CD4-positive, alpha-beta T cell treated with Interleukin-10 for 1 hour (primary cell): ENCODE measurements at places on chromosomes 2 and 18.

- DNase-seq, result no peak
Observed at GRCh38 chr18:9772847-9773677, 65.0 kb downstream of the RAB31 start.

- no peak for DNase-seq
Observed at GRCh38 chr2:1990724-1991123, 246.4 kb upstream of the PXDN start.

GRCh38 chr18:58045242-58046092, 1.4 kb downstream of the NEDD4L start:
- peak; percentile 13 for DNase-seq

DNA sequence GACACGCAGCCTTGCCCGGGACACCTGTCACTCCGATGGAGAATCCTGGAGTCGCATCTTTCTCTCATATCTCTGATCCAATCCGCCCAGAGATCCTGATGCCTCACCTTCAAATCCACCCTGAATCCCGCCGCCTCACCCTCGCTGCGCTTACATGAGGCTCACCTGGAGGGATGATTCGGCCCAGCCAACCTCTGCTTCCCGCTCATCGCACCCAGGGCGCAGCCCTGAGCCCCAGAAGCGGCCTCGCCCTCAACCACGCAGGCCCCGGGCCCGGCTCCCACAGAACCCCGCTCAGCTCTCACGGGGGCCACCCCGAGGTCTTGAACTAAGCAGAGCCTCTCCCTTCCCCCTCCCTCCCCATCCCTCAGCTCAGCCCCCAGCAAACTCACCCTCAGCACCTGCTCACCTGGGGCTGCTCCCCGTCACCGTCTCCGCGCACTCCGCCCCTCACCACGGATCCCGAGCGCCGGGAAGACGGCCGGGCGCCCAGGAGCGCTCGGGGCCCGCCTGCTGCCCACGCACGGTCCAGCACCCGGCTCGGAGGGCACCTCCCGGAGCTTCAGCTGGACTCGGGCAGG, 160.0 kb downstream of the NDUFA10 start:
- DNase-seq, result no peak

DNA sequence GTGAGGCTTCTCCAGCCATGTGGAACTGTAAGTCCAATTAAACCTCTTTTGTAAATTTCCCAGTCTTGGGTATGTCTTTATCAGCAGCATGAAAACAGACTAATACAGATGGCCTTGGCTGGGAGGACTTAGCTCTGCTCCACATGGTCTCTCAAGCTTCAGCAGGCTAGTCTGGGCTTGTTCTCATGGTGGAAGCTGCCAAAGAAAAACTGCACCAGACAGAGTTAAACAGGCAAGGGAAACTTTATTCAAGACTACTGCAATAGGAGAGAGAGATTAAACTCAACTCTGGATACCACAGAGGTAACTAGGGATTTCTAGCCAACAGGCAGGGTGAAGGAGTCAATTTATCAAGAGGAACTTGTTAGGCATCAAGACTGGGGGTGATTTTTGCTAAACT, 142.1 kb downstream of the CABLES1 start:
- no peak for DNase-seq

DNA sequence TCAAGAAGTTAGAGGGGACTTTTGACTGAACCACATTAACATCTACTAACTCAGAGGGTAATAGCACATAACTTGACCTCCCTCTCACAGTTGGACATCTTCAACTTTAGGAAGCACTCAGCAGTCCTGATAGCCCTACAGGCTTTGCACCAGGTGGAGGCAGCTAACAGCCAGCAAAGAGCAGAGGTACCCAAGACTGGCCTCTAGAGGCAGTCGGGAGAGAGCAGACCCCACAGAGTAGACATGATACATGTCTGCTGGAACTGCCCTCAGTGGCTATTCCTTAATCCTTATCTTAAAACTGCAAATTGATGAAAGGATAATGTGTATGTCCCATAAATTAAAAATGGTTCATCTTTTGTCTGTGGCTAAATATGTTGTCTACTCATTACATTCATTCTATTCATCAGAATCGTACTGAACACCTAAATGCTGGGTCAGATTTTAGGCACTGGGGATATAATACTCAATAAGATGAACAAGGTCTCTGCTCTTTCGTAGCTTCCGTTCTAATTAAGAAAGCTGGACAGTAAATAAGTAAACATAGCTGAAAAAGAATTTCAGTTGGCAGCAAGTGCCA, 49.8 kb downstream of the CAB39 start:
- peak; percentile 35 for DNase-seq

DNA sequence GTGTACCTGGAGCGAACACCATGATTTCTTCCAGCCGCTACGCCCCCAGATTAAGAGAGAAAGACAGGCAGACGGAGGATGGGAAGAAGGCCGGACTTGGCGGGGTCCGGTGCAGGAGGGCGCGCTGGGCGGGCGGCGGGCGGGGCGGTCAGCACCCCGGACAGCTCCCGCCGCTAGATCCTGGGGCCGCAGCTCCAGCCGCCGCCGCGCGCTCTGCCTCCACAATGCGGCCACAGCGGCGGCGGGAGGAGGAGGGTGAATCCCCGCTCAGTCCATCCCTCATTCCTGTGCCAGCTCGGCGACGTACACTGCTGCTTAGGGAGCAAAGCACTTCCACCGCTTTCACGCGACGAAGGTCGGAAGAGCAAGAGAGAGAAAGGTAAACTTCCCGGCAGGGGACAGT, at the start of gene AKAIN1:
Gene AKAIN1, minus strand, starts transcription at position 226 of the 403 bp plus-strand sequence. Its CDS starts 204 bp downstream, at position 22.
- DNase-seq, result no peak

DNA sequence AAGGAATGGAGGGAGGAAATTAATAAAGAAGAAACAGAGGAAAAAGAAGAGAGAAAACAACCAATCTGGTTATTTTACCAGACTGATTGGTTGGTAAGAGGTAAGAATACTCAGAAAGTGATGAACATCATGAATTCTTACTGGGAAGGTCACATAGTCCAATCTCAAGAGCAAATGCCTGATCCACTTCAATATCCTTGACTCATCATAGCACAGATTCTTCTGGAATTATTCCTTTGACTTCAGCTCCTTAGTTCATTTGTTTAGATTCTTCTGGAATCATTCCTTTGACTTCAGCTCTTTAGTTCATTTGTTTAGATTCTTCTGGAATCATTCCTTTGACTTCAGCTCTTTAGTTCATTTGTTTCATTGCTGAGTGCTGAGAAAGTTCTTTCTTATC, 2030.6 kb upstream of the CELF4 start:
- DNase-seq, result no peak

GRCh38 chr2:26980971-26981370, 10.5 kb downstream of the MAPRE3 start:
- no peak for DNase-seq

- DNase-seq, result no peak
Observed at GRCh38 chr2:102262216-102263129, 48.9 kb upstream of the IL1RL1 start.

DNA sequence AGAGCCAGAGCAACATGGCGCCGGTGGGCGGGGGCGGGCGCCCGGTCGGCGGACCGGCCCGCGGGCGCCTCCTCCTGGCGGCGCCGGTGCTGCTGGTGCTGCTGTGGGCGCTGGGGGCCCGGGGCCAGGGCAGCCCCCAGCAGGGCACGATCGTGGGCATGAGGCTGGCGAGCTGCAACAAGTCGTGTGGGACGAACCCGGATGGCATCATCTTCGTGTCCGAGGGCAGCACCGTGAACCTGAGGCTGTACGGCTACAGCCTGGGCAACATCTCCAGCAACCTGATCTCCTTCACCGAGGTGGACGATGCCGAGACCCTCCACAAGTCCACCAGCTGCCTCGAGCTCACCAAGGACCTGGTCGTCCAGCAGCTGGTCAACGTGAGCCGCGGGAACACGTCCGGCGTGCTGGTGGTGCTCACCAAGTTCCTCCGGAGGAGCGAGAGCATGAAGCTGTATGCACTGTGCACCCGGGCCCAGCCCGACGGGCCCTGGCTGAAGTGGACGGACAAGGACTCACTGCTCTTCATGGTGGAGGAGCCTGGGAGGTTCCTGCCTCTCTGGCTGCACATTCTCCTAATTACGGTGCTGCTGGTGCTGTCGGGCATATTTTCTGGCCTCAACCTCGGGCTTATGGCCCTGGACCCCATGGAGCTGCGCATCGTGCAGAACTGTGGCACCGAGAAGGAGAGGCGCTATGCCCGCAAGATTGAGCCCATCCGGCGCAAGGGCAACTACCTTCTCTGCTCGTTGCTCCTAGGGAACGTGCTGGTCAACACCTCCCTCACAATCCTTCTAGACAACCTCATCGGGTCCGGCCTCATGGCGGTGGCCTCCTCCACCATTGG, 507 bp downstream of the CNNM4 start:
- DNase-seq, result no peak

- no peak for DNase-seq
Observed at GRCh38 chr18:65606551-65607130, 144.2 kb upstream of the CDH7 start.

DNA sequence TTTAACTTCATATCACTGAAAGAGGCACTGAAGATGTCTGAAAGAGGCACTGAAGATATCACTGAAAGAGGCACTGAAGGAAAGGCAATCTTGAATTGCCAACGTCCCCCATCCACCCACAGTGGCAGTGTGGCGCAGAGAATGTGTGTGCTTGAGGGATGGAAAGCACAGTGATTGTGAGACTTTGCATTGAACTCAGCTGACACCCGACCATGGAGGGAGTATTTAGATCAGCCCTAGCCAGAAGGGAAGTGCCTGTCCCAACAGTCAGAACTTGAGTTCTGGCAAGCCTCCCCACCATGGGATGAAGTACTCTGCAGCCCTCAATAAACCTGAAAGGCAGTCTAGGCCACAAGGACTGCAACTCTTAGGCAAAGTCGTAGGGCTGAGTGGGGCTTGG, 33.8 kb downstream of the MAP4K3 start:
- DNase-seq, result no peak

GRCh38 chr18:59265246-59265973, 7.8 kb downstream of the RAX start:
- DNase-seq, result no peak

DNA sequence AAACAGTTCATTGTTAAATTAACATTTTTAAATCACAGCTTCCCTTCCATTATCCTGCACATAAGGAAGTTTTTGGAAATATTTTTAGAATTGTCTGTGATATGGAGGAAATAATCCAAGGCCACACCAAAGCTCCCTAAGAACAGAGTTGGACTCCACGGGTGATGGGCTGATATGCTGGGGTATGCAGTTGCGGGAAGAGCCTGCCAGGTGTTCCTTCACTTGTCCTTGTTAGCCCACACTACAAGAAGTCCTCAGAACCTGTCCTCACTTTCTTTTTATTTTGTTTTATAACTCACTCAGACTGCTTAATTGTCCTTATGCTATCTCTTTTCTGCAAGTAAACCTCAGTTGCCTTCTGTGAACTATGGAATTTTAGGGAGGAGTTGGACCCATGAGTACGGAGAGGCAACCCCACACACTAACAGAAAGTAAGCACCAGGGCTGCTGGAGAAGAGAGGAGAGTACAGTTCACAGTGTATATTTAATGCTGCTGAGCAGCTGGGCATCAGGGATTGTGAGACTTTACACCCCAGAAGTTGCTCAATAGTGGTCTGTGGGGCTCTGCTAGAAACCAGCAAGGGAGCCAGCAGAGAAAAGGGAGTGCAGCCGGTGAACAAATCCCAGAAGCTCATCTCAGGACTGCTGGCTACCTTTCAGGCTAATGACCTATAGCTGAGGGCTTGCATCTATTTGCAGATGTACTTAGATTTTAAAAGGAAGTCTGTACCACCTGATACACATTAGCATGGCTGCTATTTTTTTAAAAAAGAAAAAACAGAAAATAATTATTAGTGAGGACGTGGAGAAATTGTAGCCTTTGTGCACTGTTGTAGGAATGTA, 280.1 kb upstream of the STON1 start:
- DNase-seq, result no peak

GRCh38 chr2:119826370-119826961, 66.7 kb downstream of the PTPN4 start:
- DNase-seq, result peak; percentile 66

- DNase-seq, result no peak
Observed at GRCh38 chr2:1997409-1997808, 253.1 kb upstream of the PXDN start.

DNA sequence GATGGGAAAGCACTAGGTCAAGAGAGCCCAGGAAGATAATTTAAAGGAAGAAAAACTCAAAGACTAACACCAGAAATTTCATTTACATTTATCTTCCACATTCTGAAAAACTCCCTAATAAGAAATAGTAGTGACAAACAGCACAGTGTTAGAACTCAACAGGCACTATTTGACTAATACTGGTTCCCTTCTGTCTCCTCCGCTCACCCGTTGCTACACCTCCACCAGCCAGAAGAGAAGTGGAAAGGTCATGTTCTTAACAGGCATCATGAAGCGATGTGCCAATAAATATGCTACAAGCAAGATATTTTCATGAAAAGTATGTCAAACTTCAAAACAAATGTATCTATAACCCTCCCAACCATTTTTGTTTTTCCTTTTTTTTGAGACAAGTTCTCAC, 5.7 kb downstream of the ROCK1 start:
- DNase-seq, result no peak

GRCh38 chr2:217632043-217632442, 370.8 kb downstream of the TNS1 start:
- DNase-seq, result no peak

GRCh38 chr2:217060516-217060915, 200.7 kb upstream of the TNP1 start:
- no peak for DNase-seq

- no peak for DNase-seq
Observed at GRCh38 chr2:239215136-239215925, 185.5 kb downstream of the HDAC4 start.

GRCh38 chr2:26519396-26520147, 41.6 kb upstream of the OTOF start:
- peak; percentile 17 for DNase-seq

DNA sequence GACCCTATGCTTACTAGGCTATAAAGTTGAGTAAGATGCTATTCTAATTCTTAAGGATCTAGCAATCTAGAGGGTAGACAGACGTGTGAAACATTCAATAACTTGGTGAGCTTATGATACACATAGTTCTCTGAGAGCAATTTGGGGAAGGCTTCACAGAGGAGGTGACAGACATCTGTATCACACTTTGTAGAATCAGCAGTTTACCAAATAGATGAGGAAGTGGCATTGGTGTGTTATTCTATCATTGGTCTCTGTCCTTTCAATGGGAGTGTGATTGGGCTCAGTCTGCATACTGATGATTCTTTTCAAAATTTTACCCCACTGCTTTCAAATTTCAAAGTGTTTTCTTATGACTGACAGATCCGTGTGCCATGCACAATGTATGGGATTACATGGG, 47.0 kb upstream of the TMEM178A start:
- no peak for DNase-seq

DNA sequence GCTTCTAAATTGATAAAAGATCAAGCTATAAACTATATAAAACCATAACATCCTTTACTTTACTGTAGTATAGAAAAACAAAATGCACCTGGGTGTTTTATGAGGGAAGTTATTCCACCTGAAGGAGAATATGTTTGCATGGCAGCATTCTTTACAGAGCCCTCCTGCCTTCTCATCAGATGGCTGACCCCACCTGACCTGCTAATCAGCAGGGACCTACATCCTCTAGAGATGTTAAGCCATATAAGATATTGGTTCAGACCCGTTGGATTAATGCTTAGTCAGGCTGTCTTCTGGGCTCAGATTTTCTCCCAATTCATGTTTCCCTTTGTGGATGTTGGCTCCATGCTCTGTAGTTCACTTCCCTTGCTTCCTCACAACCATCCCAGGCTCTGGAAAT, 414.8 kb downstream of the DPP10 start:
- no peak for DNase-seq
